Fibroblast of skin of abdomen (primary cell): ENCODE measurements at places on chromosomes 2 and 18.
A peak's percentile ranks its signal among the peaks of the same experiment; 100 is the strongest.

- DNase-seq = no peak
Observed at GRCh38 chr2:157920736-157921135, 44.6 kb upstream of the ACVR1 start.

DNA sequence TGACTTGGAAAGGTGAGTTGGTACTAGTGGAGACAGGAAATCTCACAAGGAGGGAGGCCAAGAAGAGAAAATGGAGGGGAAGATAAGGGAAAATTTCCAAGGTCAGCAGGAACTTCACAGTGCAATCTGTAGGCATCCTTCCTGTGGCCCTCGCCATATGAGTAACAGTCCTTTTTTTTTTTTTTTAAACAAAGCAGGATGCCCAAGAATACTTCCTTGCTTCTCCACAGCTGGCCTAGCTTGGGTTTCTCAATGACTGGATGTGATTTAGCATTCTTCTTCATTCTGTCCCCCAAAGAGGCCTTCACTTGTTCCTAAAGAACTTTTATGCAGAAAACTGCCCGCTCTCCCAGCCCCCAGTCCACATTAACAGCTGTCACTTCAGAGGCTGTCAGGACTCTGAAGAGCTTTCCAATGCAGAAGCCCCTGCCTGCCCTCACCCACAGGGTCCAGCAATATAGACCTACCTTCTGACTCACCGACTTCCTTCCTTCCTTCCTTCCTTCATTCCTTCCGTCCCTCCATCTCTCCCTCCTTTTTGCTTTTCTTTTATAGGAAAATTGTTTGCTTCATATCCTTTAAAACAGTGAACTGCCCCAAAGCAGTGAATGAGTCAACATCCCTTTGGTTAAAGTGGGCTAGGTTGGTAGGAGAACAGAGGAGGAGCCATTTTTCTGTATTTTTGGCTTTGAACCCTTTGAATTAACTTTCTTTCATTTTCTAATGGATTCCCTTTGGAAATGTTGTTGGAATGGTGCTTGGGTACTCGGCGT, 172.0 kb downstream of the MGAT5 start:
- DNase-seq = no peak

- peak; percentile 91 for DNase-seq
Observed at GRCh38 chr2:240916571-240917008, 10.5 kb downstream of the CROCC2 start.

DNA sequence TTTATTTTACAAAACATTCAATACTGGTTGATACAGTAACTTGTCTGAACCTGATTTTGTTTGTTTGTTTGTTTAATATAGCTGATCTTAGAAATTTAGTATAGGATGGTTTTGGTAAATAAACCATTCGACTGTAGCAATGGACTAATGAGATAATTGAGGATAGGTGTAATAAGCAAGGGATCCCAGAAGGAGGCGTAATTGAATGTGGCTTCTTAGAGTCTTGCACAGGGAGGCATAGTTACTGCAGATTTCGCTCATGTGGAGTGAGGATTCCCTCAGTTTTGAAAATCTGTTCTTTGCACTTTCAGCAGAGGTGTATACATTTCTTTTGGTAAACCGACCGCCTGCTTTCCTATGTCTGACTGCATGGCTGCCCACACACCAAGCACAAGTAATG, 709.6 kb downstream of the SOCS6 start:
- no peak for DNase-seq

DNA sequence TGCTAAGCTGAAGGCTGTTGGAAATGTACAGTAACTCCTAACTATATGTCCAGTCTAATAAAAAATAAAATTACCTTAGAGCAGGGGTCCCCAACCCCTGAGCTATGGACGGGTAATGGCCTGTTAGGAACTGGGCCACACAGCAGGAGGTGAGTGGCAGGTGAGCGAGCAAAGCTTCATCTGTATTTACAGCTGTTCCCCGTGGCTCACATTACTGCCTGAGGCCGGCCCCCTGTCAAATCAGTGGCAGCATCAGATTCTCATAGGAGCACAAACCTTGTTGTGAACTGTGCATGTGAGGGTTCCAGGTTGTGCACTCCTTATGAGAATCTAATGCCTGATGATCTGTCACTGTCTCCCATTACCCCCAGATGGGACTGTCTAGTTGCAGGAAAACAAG, 73.1 kb upstream of the CXCR4 start:
- DNase-seq = no peak

- DNase-seq = no peak
Observed at GRCh38 chr18:933082-933481, 28.4 kb downstream of the ADCYAP1 start.

DNA sequence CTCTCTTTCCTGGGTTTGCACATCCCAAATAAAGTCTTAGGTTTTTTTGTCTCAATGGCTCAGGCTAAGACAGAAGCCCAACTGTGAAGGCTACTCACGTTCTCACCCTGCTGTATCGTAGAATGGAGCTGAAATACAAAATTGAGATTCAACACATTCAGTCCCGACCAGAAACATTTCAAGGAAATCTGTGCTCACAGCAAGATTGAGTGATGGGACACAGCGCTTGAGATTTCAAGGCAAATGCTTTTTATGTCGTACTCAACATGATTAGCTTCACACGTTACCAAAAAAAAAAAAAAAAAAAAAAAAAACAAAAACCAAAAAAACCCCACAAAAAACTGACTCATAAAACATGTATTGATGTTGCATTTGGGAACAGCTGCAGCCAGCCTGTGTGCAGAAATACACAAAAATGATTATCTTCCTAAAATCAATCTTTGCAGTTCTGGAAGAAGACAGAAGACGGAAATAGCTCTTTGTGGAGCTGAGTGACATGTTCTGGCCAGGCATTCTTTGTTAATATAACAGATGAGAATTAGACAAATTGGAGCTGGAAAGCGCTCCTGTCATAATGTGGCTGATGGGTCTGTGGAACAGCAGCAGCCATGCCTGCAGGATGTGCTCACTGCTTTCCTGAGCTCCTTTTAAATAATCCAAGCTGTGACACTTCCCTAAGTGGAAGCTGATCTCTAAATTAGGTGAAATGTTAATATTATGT, 453.2 kb downstream of the LPIN1 start:
- peak; percentile 9 for DNase-seq

- no peak for DNase-seq
Observed at GRCh38 chr18:49894517-49895226, 81.3 kb upstream of the ACAA2 start.

DNA sequence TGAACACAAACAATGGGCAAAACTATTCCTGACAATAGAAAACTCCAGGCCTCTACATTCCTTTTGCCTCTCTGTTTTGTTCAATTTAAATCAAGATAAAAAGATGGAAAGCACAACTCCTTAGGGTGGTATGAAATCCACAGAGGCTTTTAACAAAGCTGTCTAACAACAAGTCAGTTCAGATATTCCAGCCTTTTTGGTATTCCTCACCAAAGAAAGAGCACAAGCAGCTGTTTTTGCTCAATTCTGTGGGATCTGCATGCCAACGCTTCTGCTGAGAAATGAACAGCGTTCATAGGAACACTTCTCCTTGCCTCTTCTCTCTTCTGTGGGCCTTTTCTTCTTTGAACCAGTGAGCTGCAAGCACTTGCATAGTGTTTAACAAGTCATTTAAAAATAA, 411.6 kb upstream of the TCF4 start:
- peak; percentile 62 for DNase-seq

- DNase-seq = no peak
Observed at GRCh38 chr2:33489835-33490431, 13.5 kb downstream of the RASGRP3 start.

DNA sequence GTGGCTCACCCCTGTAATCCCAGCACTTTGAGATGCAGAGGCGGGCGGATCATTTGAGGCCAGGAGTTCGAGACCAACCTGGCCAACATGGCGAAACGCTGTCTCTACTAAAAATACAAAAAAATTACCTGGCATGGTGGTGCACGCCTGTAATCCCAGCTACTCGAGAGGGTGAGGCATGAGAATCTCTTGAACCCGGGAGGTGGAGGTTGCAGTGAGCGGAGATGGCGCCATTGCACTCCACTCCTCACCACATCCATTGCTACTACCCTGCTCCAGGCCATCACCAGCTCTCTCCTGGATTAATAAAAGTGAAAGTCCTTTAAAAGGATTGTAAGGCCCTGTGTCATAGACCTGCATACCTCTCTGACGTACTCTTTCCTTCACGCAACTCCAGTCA, 1.2 kb downstream of the RMP24 start:
- no peak for DNase-seq

DNA sequence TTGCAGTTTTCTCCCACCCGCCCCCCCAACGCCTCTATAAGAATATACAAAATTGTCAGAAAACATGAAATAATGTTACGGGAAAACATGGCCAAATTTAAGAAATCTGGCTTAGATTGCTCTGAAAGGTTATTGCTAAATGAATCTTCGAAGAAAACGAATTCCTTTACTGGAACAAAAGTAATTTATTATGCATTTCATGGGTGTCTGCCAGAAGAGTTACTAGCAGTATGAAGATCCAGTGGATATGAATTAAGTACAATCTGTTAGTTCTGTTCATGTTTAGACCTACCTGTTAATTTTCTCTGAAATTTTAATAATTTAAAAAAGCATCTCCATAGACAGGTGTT, 21.9 kb downstream of the GATA6 start:
- no peak for DNase-seq

- DNase-seq = no peak
Observed at GRCh38 chr2:235665661-235666212, 171.9 kb downstream of the AGAP1 start.

DNA sequence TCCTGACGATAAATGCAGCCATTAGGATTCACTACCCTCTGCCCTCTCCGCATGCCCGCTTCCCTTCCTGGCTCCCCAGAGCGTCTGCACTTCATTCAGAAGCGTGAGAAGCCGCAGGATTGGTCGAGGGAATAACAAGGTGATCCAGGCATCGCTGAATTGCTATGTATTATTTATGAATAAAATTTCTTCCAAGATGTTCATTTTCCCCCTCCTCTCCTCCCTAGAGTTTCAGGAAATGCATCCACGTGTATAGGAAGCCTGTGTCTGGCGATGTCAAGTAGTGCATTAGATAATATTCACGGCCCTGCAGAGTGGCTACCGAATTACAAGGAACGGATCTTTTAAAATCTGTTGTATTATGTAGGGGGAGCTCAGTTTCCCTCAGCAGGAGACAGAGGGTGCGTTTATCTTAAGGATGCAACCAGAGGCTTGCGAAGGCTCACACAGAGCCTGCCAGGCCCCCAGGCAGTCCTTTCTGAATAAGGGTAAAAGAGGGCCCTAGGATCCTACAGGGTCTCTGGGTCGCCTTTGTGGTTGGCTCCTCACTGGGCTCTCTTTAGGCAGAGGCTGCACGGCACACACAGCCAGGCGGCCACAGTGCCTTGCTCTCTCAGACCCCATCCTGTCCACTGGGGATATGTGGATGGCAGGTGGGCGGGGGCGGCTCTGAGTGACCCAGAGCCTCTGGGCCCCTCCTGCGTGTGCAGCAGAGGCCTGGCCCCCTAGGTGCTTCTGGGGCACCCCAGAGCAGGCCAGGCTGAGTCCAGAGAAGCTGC, 224.1 kb upstream of the PXDN start:
- DNase-seq = no peak

DNA sequence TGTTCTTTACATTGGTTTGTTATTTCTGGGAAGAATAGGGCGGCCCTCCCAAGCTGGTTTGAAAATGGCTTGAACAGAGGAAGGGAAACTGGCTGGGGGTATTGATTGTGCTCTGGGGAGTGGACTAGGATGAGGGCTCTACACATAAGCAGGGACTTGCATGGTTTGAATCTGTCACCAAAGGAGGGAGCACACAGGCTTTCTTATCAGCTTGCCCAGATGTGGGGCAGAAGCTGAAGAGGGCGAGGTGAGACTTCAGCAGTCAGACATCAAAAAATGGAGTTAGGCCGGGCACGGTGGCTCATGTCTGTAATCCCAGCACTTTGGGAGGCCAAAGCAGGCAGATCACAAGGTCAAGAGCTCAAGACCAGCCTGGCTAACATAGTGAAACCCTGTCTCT, 7.2 kb upstream of the RAB12 start:
- DNase-seq = no peak

- DNase-seq = no peak
Observed at GRCh38 chr2:98498703-98499440, 54.2 kb downstream of the INPP4A start.

DNA sequence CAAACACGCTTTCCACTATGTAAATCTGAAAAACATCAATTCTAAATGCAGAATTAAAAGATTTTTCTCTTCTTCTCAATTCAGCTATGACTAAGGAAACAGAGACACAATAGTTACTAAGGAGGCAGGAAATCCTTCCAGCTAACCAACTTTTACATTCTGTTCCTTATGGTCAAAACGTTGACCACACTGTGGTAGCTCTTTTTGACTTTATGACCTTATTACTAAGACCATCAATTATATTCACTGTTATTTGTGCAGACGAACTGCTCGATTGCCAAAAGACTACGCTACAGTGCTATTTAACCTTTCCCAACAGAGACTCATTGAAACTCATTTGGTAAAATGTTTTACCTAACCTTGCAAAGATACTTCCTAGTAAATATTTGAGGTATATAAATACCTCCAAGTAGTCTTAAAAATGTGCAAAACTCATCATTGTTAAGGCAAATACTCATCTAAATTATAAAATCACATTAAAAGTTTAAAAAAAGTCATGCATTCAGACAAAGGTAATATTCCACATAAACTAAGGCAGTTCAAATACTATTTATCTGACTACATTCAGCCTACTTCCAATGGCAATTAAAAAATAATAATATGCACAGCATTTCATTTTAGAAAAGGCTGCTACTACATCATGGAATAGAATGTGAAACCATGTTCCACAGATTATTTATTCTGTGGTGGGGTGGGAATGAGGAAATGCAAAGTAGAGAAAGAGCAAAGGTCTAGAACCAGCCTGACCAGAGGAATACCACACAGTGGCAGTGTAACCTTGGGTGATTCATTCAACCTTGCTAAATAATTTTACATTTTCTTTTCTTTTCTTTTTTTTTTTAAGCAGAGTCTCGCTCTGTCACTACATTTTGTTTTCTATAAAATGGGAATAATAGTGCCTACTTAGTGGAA, 139.9 kb downstream of the THADA start:
- DNase-seq = no peak

- no peak for DNase-seq
Observed at GRCh38 chr2:43305517-43305916, 79.1 kb upstream of the ZFP36L2 start.

DNA sequence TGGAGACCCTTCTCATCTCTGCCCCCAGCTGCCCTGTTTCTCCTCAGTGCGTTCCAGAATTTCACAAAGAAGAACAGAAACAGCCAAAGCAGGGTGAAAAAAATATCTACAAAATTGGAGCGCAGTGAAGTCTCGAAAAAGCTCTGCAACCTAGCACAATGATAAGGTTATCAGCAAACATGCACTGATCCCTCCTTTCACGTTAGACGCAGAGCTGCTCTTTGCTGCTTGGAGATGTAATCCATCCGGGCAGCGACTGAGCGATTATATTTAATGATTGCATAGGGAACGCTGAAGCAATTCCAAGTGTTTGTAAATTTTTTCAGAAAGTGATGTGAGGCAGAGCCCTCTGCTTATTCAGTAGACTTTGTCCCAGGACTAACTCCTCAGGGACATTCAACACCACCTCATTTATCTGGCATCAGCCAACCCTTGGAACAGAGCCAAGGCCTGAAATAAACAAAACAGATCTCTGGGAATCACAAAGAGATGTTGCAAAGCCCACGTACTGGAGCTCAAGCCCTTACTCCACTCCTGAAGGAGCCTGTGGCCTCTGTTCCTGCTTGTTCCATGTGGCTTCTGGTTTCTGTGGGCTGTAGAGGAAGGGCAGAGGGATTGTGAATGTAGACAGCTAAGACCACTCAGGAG, 172.6 kb upstream of the BCL2L11 start:
- no peak for DNase-seq
